Skeletal muscle cell (primary cell): ENCODE measurements at places on chromosomes 5 and 9.

- no peak for DNase-seq
Measured at GRCh38 chr9:133887540-133888047, 104.5 kb downstream of the VAV2 start.

DNA sequence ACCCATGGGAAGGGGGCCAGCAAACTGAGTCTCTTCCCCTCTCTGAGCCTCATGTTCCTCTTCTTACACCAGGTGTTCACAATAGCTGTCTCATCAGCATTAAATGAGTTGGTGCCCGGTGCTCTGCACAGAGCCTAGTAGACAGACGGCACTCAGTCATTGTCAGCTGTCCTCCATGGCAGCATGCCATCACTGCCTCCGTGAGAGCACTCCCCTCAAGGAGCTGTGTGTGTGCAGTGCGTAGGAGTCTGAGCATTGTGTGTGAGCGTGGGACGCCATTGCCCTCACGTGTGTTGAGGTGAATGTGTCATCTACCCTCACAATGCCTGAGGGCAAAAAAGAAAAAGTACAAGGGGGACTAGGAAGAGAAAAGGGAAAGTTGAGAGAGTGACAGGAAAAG lies 536.5 kb downstream of the CDK5RAP2 start:
- no peak for DNase-seq

DNA sequence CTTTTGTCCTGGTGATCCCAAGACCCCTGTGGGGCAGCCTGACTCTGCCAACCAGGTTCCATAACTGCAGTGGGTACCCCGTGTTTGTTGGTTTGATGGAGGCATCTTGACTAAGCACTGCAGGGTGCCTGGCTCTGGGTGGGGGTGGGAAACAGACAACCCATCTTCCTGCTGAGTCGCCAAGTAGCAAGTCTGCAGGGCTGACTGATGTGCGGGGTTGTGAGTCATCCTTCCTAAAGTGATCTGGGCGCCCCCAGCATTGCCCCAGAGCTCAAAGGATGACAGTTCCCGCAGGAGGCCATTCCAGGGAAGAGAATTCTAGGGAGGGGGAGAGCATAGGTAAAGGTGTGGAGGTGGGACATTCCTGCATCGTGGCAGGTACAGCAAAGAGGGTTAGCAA lies 23.5 kb downstream of the DAB2IP start:
- DNase-seq = no peak

DNA sequence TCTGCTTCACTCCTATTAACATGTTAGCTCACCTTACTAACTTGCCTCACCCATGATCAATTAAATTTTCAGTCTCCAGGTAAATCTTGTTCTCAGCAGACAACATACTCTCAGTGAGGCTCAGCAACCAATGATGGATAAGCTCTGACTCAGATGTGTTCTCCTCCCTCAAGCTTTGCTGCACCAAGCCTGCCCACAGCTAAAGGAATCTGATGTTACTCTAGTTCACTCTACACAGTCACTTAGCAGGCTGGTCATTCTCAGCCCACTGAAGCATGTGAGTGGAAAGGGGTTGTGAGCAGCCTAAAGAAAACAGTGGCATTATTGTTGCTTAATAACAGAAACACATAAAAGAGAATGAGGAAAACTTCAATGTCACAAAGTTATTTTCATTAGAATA lies 37.3 kb upstream of the CTNND2 start:
- DNase-seq = no peak

GRCh38 chr9:73146111-73146815 lies 5.4 kb upstream of the ANXA1 start:
- no peak for DNase-seq

- no peak for DNase-seq
Measured at GRCh38 chr5:150487199-150488061, 20.5 kb upstream of the NDST1 start.

GRCh38 chr9:38047301-38048251 lies 21.5 kb downstream of the SHB start:
- DNase-seq = no peak

DNA sequence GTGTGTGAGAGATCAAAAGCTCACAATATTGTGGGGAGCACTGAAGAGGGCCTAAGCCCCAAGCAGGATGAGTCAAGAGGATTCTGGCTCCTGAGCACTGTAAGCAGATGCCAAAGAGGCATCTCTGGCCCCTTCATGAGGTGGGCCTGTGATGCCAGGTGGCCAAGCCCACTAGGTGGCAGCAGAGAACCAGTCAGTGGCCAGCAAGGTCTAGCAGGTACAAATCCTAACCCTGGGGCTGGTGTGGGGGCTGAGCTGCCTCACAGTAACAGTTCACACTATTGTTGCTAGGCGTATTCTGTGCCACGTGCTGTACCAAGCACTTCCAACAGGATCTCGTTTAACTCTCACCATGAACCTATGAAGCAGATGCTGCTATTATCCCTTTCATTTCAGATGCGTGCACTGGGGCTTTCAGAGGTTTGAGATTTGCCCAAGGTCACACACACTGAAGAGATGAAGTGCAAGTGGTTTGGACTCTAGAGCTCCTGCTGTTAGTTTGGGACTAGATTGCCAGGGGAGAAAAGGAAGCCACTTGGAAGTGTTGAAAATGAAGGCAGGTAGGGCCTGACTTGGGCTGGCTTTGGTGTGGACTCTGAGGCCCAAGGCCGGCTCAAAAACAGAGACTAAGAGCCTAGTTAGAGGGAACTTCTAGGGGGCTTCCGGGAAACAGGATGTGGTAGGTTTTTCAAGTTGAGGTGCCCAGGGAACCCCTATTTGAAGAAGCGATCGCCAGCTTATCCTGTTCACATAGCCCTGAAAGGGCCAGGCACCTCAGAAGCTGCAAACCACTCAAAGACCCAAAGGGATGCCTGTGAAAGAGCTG lies 4.4 kb upstream of the MLANA start:
- no peak for DNase-seq

GRCh38 chr5:149037817-149038216 lies 25.0 kb downstream of the SH3TC2 start:
- DNase-seq = no peak

GRCh38 chr5:141001446-141001843 lies 35.2 kb downstream of the PCDHAC2 start:
- DNase-seq = no peak

DNA sequence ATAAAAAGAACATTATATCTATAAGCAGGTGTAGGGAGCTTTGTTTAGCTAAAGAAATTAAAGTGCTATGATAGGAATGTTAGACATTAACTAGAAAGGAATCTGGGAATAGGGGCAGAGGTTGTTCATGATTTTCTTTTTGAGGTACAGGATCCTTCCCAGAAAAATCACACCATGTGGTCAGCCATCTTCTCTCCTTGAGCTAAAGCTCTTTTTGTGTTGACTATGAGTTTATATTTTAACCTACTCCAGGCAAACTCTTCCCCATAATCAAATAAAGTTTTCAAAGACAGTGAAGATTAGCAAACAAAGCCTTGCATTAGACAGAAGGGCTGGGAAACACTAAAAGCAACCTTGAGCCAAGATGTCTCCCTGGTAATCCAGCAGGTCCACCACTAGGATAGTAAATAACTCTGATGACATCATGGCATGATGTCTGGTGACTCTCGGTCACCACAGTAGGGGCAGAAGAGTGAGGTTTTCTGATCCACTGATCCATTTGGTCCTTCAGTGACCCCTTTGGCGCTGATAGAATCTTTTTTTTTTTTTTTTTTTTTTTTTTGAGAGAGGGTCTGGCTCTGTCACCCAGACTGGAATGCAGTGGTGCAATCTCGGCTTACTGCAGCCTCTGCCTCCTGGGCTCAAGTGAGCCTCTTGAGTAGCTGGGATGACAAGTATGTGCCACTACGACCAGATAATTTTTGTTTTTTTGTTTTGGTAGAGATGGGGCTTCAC lies 30.6 kb upstream of the IL6ST start:
- no peak for DNase-seq

GRCh38 chr5:173866858-173867679 lies 21.1 kb upstream of the CPEB4 start:
- no peak for DNase-seq

- DNase-seq = no peak
Measured at GRCh38 chr5:106907979-106908378, 762.8 kb downstream of the EFNA5 start.

GRCh38 chr9:86494644-86495111 lies 140.5 kb upstream of the TUT7 start:
- peak; percentile 38 for DNase-seq

DNA sequence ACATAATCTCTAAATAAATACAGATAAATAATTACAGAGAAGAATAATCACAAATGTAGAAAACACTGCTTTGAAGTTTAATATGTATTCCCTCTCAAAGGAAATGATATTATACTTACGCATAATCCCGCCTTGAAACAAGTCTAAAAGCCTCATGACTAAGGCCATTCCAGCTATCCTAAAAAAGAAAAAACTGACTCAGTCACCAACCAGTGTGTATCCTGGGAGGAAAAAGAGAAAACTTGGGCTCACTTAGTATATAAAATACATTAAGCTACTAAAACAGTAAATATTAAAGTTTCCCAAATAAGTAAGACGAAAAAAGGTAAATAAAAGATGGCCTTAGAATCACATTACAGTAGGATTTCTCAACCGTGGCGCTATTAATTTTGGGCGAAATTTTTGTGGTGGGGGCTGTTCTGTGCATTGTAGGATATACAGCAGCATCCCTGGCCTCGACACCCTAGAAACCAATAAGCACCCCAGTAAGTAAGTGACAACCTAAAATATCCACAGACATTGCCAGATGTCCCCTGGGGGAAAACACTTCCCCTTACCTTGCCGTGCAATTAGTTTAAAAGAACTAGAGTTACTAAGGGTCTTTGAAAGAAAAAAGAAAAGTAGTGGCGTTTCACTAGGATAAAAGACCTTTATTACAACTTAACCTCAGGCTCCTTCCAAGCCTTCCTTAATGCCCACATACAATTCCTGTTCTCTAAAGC lies 1.1 kb downstream of the HSPA9 start:
- no peak for DNase-seq

DNA sequence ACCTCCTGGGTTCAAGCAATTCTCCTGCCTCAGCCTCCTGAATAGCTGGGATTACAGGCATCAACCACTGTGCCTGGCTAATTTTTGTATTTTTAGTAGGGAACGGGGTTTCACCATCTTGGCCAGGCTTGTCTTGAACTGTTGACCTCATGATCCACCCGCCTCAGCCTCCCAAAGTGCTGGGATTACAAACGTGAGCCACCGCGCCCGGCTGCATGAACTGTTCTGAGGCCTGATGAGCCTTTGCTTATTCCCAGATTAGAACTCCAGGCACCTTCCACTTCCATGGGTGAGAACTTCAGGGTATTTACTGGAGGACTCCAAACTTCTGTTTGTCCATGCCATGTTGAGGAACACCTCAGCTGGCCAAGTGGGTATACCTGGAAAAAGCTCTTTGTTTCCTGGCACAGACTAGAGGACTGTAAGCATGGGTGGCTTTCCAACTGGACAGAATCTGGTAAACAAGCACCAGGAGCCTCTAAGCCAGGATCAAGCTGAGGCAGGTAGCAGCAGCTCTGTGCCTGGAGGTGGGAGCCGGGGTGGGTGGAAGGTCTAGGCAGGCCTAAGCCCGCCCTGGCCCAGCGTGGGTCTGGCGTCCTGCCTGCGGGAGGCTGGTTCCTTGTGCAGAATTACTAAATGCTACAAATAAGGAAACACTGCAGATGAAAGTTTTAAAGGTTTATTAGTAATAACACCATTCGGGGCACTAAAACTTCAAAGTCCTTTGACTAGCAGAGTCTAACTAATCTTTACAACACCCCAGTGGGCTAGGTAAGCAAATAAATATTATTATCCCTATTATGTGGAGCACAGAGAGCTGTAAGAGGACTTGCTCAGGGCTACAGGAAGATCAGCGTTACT lies 78.4 kb downstream of the SEMA5A start:
- DNase-seq = no peak

DNA sequence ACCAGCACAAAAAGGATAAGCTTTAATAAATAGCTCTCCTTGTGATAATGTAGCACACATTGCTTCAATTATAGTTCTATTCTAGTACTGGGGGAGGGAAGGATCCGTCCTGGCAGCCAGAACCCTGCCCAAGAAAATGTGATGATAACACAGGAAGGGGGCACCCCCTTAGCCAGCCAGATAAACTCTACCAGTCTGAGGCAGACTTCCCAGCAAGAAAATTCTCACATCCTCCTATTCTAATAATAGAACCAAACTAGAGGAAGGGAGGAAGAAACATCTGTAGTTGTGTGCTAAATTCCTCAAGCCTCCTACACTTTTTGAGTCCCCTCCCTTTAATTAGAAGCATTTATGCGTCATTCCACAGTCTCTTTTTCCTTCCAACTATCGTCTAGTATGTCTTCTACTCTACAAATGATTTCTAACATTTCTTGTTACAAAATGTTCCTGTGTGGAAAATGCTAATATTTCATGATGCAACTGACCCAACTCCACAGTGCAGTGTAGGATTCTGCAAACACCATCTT lies 261.0 kb downstream of the SEMA5A start:
- no peak for DNase-seq

GRCh38 chr9:129428864-129429577 lies 191.9 kb downstream of the C9orf50 start:
- no peak for DNase-seq

DNA sequence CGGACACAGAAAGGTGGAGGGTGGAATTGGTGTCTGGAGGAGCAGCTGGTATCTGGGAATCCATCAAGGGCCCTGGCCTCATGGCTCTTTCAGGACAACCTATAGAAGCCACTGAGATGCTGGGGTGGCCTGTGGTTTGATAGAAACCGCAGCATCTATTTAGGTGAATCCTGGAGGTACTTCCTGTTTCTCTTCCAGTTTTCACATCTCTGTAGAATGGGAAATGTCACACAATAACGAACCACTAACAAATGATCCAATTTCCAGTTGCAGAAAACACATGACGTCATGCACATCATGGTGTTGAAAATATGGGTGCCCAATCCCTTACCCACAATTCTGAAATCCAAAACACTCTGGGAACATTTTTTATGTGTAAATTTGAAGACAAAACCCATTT lies 52.2 kb downstream of the ROPN1L start:
- DNase-seq = no peak

DNA sequence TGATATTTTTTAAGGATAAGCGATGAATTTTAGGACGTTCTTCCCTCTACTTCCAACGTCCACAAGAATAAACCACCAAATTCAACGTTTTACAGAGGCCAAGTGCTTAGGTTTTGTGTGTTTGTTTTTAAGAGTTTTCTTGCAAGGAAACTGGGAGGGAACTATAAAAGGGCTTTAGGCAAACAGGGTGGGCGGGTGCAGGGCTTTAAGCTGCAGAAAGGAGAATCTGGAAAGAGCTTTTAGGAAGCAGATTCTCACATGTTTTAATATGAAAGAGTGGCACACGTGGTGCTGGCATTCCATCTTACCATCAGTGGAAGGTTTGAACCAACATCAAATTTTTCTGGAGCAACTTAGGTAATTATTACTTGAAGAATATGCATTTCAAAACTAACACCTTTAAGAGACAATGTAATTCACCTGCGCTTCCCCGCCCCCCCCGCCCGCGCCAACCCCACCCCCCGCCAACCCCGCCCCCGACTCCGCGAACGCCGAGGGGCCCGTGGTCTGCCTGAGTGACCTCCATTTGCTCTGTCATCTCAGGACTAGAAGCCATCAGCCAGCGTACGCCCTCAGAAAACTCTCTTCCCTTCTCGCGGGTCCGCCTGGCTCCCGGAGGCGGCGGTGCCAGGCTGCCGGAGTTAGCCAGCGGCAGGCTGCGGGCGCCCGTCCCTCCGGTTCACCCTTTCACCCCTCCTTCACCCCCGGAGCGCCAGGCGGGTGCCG lies 911 bp upstream of the PIK3R1 start:
- no peak for DNase-seq

- DNase-seq = no peak
Measured at GRCh38 chr5:10115669-10116068, 134.0 kb downstream of the ATPSCKMT start.
